ENCODE measurements at places on chromosomes 5 and 9. TPM values are rescaled to one million over a fixed set of nuclear protein-coding genes. Genes with fewer than 3 reads are reported as not detected.

- peak; percentile 66 for DNase-seq
Observed at GRCh38 chr9:114894609-114895433, 35.6 kb downstream of the TNFSF8 start.

DNA sequence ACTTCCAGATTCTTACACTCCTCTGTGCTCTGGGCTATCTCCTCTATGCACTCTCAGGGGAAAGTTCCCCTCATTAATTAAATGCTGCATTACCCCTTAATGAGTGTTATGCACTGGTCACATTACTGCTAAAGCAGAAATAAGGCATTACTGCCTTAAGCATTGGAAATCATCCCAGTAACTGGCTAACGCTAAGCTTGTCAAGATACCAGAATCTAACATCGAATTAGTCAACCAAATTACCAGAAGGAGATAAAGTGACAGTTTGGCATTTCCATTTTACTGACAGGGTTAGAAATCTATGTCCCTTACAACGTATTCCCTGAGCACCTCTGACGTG lies 69.5 kb upstream of the FAM169A start:
- no peak for DNase-seq

- DNase-seq, result peak; percentile 62
Observed at GRCh38 chr5:10695055-10695649, 65.9 kb downstream of the DAP start.

DNA sequence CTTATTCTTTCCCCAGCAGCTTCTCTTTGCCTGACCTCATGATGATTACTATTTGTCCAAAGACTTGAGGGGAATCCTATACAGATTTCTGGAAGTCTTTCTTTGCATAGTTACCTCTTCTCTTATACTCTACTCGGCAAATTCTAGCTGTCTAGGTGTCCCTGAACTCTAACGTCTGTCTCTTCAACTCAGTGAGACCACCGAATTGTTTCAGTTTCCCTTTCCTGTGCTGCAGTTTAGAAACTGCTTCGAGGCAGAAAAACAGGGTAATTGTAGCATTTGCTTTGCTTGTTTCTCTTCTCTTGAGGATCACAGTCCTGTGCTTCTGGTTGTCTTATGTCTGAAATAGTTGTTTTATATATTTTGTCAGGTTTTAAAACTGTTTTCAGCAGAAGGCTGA lies 14.8 kb downstream of the LVRN start:
- DNase-seq, result no peak

The SYK gene
- total RNA-seq, result 3.7 TPM
